ENCODE measurements at places on chromosomes 2 and 18.
A peak's percentile ranks its signal among the peaks of the same experiment; 100 is the strongest.

DNA sequence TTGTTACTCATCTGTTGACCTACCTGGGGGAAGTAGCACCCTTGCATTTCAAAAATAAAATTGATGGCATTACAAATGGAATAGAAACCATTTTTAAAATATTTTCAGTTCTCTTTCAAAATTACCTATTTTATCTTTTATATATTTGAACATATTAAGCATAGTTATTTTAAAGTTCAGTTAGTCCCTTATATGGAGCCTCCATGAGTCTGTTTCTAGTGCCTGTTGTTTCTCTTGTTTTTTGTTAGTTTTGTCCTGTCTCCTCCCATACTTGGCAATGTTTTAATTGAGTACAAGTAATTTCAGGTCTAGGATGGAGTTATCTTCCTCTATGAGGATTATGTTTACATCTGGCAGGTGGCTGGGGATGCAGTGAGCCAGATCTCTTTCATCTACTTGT is 5.9 kb upstream of the KCNIP3 start:
- H3K27me3 ChIP-seq: no peaks in the 10 kb centered on the region
- peaks cover 2% of the 10 kb centered on the region for H3K36me3 ChIP-seq
- no peak overlapping the region for H3K27ac ChIP-seq
- no peak overlapping the region for H3K4me3 ChIP-seq

DNA sequence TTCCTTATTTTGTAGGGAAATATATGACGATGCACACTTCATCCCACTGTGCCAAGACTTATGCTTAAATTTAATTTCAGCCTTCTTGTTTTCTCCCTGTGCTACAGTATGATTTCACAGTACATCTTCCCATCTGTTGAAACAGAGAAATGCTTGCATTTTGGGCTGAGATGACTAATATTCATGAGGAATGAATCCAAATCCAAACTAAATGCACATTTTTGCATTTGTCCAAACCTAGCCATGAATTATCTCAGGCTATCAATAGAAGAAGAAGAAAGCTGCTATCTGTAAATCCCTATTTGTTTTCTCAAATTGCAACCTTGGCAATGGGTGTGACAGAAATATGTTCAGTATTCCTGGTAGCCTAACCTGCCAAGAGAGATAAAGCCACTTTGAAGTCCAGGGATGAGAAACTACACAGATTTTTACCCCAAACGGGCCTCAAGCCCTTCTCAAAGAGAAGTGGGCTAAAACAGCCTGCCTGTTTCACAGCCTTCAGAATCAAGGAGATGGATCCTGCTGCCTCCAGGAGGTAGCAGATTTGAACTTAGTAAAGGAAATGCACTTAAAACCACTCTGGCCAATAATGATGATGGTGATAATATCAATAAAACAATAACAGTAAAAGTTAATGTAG is 306.9 kb upstream of the NT5C1B start:
- DNase-seq: no peak
- no peaks in the 10 kb centered on the region for H3K4me1 ChIP-seq
- H3K36me3 ChIP-seq: no peaks in the 10 kb centered on the region
- H3K4me3 ChIP-seq: no peak overlapping the region

DNA sequence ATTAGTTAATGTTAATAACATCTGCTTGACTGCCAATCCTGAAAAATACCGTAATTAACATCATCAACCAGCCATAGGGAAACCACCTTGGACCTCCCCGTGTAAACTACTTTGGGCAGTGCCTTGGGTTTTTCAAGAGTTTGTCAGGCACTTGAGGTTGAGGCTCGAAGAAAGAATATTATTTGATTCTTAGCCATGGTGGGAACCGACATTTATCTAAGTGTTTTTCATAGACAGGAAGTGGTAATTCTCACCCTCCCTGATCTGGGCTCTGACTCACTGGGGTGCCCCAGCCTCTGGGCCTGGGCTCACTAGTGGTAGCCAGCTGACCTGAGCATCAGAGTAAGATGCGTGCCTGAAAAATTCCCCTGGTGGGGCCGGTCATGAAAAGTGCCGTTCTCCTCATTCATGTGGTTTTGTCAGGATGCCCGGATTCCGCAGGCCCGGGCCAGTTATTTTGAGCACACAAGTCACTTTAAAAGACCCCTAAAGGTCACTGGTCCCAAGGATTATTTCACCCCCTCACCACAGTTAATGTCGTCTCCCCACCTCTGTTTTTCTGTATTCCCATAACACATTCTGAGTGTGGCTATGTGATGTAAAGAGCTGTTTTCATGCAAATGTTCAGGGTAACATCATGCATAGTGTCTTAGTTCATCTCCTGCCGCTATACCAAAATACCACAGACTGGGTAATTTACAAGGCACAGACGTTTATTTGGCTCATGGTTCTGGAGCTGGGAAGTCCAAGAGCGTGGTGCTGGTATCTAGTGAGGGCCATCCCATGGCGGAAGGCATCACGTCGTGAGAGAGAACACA is 21.6 kb upstream of the SPATA3 start:
- H3K4me3 ChIP-seq: peak overlapping the region; percentile 9
- H3K4me1 ChIP-seq: peaks cover 60% of the 10 kb centered on the region
- DNase-seq: peak; percentile 77

GRCh38 chr2:138819964-138820363 is 39.8 kb upstream of the NXPH2 start:
- H3K4me3 ChIP-seq: no peak overlapping the region
- H3K27ac ChIP-seq: no peak overlapping the region
- DNase-seq: no peak
- no peaks in the 10 kb centered on the region for H3K4me1 ChIP-seq

DNA sequence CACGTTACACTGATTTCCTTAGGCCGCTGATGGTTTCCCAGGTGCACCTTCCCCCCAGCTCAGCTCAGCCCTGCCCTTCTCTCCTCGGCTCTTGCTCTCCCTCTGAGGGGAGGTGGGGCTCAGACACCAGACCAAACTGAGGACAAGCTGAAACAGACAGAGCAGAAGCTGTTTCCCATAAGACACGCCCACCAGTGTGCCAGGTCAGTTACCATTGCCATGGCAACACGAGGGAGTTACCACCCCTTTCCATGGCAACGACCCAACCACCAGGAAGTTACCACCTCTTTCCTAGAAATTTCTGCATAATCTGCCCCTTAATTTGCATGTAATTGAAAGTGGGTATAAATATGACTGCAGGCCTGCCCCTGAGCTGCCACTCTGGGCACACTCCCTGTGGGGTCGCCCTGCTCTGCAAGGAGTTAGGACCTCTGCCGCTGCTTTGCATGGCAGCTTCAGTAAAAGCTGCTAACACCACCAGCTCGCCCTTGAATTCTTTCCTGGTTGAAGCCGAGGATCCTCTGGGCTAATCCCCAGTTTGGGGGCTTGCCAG is 120.9 kb upstream of the SMIM21 start:
- peaks cover 1% of the 10 kb centered on the region for H3K4me1 ChIP-seq
- no peak overlapping the region for H3K27ac ChIP-seq

DNA sequence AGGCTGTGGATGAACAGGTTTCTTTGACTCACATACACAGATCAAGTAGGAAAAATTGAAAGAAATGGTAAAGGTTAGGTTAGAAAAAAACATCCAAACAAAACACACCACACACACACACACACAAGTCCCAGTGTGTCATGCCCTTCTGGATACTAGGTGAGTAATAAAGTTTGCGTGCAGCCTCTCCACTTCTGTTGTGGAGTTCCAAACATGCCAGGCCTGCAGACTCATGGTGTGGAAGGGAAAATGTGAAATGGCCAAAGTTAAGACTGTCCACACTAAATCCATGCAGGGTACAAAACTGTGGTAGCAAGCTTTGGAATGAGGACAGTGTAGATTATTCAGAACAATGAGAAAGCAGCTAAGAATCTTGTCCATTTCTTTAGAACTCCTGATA is 114.6 kb downstream of the IKZF2 start:
- no peak overlapping the region for H3K4me3 ChIP-seq
- H3K36me3 ChIP-seq: no peaks in the 10 kb centered on the region
- H3K4me1 ChIP-seq: peaks cover 11% of the 10 kb centered on the region
- no peak overlapping the region for H3K27ac ChIP-seq

- no peak overlapping the region for H3K27ac ChIP-seq
- H3K4me3 ChIP-seq: no peak overlapping the region
- DNase-seq: no peak
- no peaks in the 10 kb centered on the region for H3K27me3 ChIP-seq
These were observed 2.7 kb downstream of the ASTL start for GRCh38 chr2:96135621-96136020.

DNA sequence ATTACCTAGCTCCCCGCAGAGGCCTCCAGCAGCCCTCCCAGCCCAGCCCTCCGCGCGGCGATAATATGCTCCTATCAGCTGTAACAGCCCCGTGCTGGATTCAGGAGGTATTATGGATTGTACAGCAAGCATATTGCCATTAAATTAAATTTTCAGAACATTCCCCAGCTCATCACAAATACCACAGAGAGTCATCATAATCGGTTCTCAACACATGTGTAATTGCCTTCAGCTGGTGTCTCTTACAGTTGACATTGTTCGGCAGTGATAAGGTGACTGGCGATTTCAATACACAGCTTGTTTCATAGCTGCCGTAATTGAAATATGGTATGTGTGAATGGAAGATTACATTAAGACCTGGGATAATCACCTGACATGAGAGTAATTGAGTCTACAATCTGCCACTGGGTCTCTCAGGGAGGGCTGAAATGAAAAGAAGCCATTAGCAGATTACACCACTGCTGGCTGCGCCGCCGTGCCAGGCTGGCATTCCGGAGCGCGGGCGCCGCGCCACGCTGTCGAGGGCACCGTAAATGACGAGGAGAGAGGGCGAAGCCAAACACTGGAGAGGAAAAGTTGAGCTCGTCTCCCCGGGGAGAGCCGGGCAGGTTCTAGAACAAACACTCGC is 549.4 kb upstream of the SALL3 start:
- no peaks in the 10 kb centered on the region for H3K36me3 ChIP-seq
- no peak overlapping the region for H3K27ac ChIP-seq
- H3K4me1 ChIP-seq: no peaks in the 10 kb centered on the region
- H3K27me3 ChIP-seq: no peaks in the 10 kb centered on the region
- no peak for DNase-seq

- H3K27ac ChIP-seq: no peak overlapping the region
- no peaks in the 10 kb centered on the region for H3K36me3 ChIP-seq
- H3K4me3 ChIP-seq: no peak overlapping the region
- DNase-seq: no peak
- H3K27me3 ChIP-seq: no peaks in the 10 kb centered on the region
These were observed 124.2 kb downstream of the RPRM start for GRCh38 chr2:153354377-153354776.

GRCh38 chr18:72908181-72908580 is 40.4 kb upstream of the NETO1 start:
- no peak overlapping the region for H3K27ac ChIP-seq
- H3K4me1 ChIP-seq: no peaks in the 10 kb centered on the region
- no peak for DNase-seq
- no peaks in the 10 kb centered on the region for H3K36me3 ChIP-seq
- H3K27me3 ChIP-seq: no peaks in the 10 kb centered on the region

DNA sequence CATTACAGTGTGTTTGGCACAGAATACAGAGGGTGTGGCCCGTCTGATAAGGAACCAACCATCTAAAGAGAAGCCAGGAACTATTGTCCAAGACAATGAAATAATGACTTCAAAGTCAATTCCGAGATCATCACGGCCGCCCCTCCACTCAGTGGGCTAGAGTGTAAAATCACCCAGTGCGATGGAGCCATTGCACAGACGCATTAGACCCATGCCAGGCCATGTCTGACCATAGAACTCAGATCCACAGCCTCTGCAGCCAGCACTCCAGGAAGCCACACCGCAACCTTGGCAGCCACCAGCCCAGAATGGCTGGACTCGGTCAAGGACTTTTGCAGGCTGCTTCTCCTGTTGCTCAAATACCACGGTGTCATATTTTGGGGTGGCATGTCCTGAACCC is 835.7 kb downstream of the DCDC2C start:
- H3K27me3 ChIP-seq: no peaks in the 10 kb centered on the region
- no peak overlapping the region for H3K27ac ChIP-seq
- DNase-seq: no peak
- no peaks in the 10 kb centered on the region for H3K36me3 ChIP-seq
- no peaks in the 10 kb centered on the region for H3K4me1 ChIP-seq

GRCh38 chr18:32629292-32629691 is 143.5 kb downstream of the KLHL14 start:
- H3K36me3 ChIP-seq: no peaks in the 10 kb centered on the region
- H3K27me3 ChIP-seq: no peaks in the 10 kb centered on the region
- no peak for DNase-seq

GRCh38 chr2:42834161-42834560 is 41.8 kb upstream of the HAAO start:
- H3K4me1 ChIP-seq: no peaks in the 10 kb centered on the region
- H3K4me3 ChIP-seq: no peak overlapping the region
- H3K27me3 ChIP-seq: peaks cover 1% of the 10 kb centered on the region

GRCh38 chr2:25617948-25618646 is 55.3 kb downstream of the DTNB start:
- H3K4me3 ChIP-seq: no peak overlapping the region
- H3K27me3 ChIP-seq: no peaks in the 10 kb centered on the region
- H3K4me1 ChIP-seq: no peaks in the 10 kb centered on the region

- no peak overlapping the region for H3K4me3 ChIP-seq
- H3K27me3 ChIP-seq: no peaks in the 10 kb centered on the region
- H3K36me3 ChIP-seq: no peaks in the 10 kb centered on the region
- no peak overlapping the region for H3K27ac ChIP-seq
- H3K4me1 ChIP-seq: no peaks in the 10 kb centered on the region
- DNase-seq: no peak
These were observed 934.6 kb downstream of the SOCS6 start for GRCh38 chr18:71223486-71223885.

DNA sequence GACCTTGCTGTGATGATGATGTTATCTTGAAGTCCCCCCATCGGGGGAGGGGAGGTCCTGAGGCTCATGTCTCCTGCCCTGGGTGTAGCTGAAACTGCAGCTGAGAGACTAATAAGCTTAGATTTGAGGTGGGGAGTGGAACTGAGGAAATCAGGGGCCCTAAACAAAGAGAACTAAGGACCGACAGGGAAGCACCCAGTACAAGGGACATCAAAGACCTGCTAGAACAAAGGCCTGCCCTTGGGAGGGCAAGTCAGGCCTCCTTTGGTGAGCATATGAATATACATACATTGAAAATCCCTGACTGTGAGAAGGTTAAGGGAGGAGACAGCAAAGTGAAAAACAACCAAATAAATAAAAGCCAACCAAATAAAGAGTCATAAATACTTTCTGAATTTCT is 1132.5 kb upstream of the CELF4 start:
- no peaks in the 10 kb centered on the region for H3K36me3 ChIP-seq
- no peak overlapping the region for H3K27ac ChIP-seq
- no peak for DNase-seq
- no peaks in the 10 kb centered on the region for H3K27me3 ChIP-seq
- no peak overlapping the region for H3K4me3 ChIP-seq
- no peaks in the 10 kb centered on the region for H3K4me1 ChIP-seq

DNA sequence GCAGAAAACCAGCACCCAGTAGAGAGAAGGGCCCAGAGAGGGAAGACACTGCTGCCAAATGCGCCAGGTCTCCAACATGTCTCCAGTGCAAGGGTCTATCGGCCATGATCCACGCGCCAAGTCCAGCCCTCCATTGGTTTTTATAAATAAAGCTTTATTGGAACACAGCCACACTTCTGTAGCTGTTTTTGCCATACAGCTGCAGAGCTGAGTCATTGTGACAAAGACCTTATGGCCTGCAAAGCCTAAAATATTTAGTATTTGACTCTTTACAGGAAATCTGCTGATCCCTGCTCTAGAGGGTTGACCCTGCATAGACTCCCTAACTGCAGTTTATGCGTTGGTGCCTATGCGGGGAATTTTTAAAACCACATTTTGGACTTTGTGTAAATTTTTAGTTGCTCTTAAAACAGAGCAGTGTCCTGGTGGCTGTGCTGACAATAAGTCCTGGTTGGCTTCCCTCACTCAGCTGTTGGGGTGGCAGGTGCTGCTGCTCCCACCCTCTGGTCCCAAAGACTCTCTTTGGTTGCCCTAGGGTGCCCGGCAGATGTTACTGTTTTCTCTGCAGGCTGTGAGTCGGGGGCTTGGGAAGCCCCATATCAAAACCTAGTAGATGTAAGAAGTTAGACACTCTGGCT is 154.9 kb downstream of the CTIF start:
- no peak overlapping the region for H3K4me3 ChIP-seq
- no peak overlapping the region for H3K27ac ChIP-seq
- no peak for DNase-seq
- H3K4me1 ChIP-seq: peaks cover 7% of the 10 kb centered on the region
- no peaks in the 10 kb centered on the region for H3K27me3 ChIP-seq
